ENCODE measurements at places on chromosomes 1 and 21.

GRCh38 chr1:208308221-208308620 lies 64.0 kb upstream of the PLXNA2 start:
- DNase-seq: no peak

DNA sequence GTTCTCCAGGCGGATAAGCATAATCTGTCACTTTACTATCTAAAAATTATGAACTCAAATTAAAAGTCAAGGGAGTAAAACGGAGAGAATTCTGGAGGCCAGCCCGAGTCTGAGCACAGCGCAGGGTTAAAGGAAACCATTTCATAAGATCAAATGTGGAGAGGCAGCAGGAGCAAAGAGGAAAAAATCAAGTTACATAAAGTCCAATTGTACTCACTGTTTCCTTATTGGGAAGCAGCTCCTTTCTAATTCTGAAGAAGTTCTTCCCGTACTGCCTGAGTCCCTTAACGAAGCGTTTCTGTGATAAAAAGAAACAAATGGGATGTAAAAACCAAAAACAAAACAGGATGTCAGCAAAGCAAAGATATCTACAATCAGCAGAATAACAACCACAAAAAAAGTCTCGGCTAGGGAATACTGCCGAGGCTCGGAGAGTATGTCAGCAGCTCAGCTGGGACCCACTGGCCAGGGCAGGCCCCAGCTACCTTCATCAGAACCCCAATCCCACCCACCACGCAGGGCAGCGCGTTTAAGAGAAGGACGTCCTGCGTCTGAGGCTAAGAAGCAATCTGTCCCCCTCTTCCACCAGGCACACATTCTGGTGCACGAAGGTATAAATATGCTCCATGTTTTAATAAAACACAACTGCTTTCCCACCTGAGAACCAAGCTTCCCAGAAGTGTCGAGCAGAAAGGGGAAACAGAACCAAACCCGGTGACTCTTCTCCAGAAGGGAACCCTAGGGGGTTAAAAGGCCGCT lies 104.8 kb downstream of the SLC45A1 start:
- no peak for DNase-seq

DNA sequence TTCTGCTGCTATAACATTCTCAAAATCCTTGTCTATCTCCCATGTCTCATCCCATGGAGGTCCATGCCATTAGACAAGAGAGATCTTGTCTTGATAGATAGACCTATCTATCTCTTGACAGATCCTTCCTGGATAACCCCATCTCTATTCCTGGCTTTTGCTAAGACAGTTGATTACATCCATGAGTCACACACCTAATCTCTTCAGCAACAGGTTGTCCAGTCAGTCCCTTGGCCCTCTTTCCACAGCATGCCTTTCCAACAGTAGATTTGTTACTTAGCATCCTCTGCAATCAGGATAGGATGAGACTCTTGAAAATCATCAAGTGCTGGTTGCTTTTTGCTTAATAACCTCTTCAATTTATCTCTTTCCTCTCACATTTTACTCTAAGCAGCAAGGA lies 46.6 kb downstream of the TRMT1L start:
- DNase-seq: no peak

DNA sequence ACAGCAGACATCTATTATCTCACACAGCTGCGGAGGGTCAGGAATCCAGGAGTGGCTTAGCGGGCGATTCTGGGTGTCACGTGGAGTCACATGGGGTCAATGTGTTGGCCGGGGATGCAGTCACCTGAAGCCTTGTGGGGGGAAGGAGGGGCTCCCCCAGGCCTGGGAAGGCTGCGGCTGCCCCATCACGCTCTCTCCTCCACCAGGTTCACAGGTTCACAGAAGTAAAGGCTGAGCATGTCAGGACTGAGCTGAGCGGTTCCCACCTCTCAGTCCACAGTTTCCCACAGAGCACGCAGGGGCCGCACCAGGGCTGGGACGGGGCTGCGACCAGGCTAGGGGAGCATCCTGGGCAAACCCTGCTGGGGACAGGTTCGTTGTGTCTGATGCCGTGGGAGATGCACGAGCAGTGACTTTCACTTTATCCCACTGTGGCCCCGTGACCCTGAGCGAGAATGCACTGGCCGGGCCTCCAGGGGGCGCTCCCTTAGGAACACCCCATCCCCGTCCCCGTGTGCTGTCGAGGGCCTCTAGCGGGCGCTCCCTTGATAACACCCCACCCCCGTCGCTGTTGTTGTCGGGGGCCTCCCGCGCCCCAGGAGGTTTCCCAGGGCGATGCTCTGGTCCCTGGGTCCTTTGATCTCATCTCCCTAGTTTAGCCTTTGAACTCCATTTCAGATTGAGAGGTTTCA lies 73.2 kb upstream of the TRAPPC10 start:
- DNase-seq: no peak

- DNase-seq: no peak
Measured at GRCh38 chr21:35197191-35197590, 148.1 kb upstream of the RUNX1 start.

DNA sequence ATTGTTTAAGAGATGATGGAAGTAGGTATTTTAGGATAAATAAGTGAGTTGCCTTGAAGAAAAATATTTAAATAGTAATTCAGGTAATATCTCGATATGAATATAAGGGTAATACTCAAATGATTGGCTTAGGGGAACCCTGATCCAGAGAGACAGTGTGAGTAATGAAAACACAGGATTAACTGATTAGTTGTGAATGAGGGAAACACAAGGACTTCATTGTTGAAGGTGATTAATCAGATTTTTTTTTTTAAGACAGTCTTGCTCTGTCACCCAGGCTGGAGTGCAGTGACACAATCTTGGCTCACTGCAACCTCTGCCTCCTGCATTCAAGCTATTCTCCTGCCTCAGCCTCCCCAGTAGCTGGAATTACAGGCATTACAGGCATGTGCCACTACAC lies 12.7 kb downstream of the SLC25A33 start:
- no peak for DNase-seq

- DNase-seq: no peak
Measured at GRCh38 chr21:42122808-42123207, 51.7 kb downstream of the UMODL1 start.

- DNase-seq: no peak
Measured at GRCh38 chr1:58929671-58930325, 146.0 kb upstream of the JUN start.

DNA sequence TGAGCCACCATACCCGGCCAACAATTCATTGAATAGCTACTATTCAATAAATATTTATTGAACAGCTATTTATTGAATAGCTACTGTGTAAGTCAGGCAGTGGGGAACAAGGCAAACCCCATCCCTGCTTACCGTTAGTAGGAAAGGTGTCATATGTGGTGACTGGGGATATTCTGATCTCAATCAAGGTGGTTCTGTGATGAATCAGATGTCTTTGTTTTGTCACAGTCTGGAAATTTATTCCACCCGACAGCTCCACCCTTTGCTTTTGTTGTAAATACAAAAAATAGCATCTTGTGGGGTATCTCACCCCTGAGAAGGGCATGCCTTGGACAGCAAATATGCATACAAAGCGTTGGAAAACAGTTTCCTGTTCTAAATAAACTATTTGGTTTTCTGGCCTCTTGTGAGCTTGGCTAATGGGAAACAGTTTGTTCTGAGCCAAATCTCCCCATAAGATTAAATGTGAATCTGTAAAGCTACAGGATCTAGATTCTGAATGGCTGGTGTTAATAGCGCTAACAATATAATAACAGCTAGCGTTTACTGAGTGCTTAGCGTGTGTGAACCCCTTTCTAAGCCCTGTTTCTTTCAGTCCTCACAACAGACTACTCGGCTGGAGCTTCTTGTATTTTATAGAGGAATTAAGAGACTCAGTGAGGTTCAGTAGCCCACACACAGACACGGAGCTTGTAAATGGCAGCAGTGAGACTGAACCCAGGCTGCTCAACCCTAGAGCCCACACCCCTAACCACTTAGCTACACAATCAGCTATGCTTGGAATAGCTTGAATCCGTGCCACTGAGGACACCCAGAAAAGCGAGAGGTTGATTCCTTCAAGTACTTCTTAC lies 5.5 kb downstream of the PDPN start:
- DNase-seq: no peak

Data from mesenteric fat pad (tissue), 1 donor.